ENCODE measurements at places on chromosomes 11 and 22. TPM values are rescaled to one million over a fixed set of nuclear protein-coding genes. Genes with fewer than 3 reads are reported as not detected.

Gene OLFML1
- total RNA-seq: not detected

DNA sequence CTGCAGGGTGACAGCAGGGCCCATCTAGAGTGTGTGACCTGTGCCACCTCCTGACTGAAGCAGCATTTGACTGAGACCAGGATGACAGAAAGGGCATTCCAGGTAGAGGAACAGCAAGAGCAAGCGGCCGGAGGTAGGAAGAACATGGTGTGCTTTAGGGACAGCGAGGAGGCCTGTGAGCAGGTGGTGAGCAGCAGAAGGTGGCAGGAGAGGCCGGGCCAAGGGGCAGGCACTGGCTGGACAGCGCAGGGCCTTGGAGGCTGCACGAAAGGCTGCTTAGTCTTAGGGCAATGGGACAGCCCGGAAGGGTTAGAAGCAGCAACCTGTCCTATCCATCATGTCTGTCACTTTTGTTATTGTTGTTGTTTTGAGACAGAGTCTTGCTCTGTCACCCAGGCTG lies 17.6 kb upstream of the LRRC32 start:
- no peak for DNase-seq

DNA sequence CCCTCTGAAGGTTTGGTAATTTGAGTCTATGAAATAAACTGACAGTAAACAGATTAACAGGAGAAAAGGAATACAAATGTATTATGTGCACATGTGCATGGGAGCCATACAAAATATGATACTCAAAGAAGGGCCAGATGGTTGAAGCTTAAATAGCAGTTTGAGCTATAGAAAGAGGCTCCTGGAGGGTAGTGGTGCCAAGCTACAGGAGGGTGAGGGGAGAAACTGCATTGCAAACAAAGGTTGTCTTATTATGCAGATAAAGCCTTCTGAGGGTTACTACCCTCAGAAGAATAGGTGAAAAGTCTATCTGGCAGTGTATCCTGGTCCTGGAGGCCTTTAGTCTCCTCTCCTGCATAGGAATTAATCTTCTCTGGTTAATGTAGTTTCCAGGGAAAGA lies 267.3 kb upstream of the MPPED2 start:
- peak; percentile 11 for DNase-seq

DNA sequence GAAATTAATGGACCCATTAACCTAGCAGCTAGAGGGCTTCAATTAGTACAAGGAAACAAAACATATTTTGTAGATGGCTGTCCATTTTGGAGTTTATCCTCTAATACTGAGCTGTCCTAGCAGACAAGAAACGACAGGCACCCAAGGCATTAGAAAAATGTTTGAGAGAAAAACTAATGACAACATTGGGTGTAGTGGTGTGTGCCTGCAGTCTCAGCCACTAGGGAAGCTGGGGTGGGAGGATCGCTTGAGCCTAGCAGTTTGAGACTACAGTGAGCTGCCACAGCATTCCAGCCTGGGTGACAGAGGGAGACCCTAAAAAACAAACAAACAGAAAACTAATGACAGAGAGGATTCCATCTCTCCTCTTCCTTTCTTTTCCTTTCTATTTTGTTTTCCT lies 1.5 kb downstream of the A4GALT start:
- no peak for DNase-seq

DNA sequence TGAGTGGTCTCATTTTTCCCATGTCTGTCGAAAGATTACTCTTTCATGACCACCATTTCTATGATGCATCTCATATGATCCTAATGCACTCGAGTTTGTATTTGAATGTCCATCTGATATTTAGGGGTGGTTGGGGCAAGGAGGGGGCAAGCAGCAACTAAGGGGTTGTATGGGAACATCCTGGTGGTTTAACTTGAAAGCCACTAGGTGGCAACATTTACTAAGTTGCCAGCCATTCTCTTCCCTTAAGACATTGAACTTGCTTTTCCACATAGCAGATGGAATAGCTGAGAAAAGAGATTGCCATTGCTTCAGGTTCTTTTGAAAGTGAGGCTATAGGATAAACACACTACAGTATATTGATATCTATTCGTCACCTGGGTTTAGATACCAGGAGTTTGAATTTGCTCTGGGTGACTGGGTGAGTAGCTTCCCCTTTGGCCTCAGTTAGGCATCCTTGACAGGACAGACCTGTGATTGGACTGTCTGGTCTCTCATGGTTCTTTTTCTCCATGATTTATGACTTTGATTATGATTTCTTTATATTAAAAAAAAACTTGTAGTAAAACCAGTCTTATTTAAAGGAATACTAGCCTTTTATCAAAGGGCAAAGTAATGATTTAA lies 32.4 kb downstream of the NF2 start:
- peak; percentile 50 for DNase-seq

GRCh38 chr11:10257478-10257877 lies 36.5 kb downstream of the SBF2 start:
- no peak for DNase-seq

Data from H7 (cell line).